ENCODE measurements at places on chromosomes 12 and 14.

- no peak for DNase-seq
Measured at GRCh38 chr12:105956662-105957457, 181.9 kb downstream of the NUAK1 start.

DNA sequence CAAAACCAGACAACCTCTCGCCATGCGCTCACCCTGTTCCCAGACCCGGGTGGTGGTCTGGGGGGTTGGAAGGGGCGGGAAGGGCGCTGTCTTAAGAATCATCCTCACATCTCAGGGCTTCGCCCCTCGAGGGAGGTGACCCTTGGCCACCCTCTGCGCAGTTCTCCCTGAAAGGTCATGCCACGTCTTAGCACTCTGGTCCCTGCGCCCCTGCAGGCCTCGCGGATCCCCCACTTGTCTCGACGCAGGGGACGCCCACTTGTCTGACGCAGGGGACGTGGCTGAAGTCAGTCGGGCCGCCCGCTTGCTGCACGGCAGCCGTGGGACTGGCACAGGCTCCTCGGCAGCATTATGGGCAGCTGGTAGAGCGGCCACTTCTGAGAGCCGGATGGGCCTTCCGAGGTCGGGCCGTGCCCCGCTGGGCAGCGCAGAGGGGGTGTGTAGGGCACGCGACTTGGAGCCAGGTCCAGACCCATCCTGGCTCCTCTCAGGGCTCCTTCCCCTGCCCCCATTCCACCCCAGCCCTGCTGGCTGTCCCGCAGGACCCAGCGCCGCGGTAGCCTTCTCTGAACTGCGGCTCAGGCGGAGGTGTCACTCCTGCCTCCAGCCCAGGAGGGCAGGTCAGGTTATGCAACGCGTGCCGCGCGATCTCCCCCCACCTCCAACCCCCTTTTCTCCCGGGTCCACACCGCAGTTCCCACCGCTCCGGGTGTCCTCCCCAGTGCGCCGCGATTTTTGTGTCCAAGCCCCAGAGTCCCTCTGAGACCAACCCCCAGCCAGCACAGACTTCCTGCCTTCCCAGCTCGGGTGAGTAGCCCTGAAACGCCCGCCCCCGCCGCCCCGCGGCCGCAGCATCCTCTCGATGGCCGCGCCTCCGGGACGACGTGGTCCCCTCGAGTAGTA lies 40.9 kb upstream of the CAPRIN2 start:
- DNase-seq: peak; percentile 22

DNA sequence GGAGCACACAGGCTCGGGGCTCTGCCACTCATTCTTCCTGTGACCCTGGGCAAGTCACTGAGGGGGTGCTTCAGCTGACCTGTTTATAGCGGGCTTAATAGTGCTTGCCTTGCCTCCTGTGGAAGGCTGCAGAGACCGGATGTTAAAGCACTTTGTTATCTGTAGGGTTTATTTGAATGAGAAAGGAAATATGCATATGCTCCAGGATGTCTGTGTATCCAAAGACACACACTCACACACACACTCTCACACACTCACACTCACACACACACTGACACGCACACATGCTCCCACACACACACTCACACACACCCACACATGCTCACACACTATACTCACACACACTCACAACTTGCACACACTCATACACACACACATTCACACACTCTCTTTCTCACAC lies 56.1 kb upstream of the DDX11 start:
- DNase-seq: no peak

- no peak for DNase-seq
Measured at GRCh38 chr12:62468397-62468796, 1.8 kb downstream of the MON2 start.

DNA sequence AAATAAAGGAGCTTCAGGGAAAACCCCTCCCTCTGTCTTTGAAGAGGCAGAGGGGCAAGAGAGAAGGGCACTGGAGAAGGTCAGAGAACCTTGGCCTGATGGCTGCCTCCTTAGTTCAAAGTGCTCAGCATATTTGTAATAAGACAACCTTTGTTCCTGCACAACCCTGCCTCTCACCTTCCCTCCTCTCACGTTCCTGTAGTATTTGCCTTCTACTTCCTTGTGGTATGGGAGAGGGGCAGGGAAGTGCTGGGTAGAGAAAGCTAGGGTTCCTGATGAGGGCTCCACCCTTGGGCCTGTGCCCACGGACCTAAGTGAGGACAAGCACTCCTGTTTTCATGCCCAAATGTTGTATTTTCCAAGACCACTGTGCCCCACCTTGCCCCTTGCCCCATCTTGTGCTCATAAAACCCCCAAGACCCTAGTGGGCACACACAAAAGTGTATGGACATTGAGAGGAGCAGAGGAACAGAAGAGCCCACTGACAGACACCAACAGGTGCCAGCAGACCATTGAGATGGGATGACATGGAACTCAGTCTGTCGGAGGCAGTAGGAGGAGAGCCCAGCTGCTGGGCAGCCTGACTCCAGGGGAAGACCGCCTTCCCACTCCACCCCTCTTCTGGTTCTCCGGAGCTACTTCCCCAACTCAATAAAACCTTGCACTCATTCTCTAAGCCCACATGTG lies 261.5 kb upstream of the CCDC196 start:
- DNase-seq: no peak

- DNase-seq: no peak
Measured at GRCh38 chr12:63038713-63039100, 103.8 kb upstream of the PPM1H start.

DNA sequence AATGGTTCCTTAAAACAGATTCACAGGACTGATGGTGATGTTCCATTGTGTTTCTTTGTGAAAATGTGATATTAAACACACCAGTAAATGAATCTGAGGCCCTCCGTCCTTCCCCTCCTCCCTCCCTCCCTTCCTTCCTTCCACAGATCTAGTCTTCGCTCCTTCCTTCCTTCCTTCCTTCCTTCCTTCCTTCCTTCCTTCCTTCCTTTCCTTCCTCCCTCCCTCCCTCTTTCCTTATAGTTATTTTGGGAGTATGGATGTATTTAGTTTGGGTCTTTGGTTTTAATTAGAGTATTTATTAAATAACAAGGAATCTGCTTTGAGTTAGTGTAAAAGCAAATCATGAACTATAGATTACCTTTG lies 410.8 kb downstream of the PCNX1 start:
- no peak for DNase-seq

GRCh38 chr12:19421503-19422282 lies 17.6 kb upstream of the AEBP2 start:
- DNase-seq: no peak

DNA sequence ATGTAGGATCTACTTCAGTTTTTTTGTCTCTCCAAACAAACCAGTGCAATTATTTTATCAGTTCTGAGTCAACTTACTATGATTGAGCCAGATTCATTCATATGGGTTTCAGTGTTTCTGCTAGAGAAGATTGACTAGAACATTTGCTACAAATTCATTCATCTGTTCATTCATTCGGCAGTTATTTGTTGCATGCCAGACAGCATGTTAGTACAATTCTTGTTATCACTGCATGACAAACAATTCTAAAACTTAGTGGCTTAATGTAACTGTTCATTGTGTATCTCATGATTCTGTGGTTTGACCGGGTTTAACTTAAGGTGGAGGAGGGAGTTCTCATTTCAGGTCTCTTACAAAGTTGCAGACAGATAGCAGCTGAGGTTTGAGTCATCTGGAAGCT lies 52.3 kb downstream of the POLR3B start:
- DNase-seq: no peak

DNA sequence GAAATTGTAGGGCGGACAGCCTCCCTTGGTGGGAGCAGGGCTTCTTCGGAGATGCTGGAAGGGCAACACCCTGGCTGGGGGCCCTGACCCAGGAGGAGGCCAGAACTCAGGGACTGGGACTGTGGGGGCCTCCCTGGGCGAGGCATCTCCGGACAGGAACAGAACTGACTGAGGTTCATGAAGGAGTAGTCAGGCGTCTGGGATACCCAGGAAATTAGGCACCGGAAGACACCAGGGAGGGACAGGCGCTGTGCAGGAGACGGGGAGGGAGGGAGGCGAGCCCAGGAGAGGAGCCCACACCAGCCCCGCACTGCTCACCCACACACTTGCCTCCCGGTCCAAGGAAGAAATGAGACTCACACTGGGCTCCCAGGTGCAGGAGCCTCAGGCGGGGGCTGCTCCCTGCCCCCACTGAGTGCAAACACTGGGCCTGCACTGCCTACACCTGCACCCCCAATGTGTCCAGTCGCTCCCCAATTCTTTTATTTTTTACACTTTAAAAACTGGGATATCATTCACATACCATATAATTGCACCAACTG lies 262.6 kb upstream of the SFSWAP start:
- DNase-seq: no peak

DNA sequence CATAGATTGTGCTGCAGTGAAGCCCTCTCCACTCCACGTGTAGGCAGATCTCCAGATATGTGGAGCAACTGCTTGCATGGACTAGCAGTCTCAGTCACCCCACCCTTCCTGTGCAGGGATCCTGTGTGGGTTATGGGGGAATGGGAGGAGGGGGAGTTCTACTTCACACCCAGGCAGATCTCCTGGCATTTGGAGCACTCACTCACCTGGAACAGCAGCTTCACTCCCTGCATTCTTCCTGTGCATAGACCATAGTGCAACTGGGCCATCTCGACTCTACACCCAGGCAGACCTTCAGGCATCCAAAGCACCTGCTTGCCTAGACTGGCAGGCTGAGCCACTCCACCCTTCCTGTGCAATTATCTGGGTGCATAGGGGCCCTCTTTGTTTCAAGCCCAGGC lies 96.0 kb upstream of the PCED1B start:
- no peak for DNase-seq

DNA sequence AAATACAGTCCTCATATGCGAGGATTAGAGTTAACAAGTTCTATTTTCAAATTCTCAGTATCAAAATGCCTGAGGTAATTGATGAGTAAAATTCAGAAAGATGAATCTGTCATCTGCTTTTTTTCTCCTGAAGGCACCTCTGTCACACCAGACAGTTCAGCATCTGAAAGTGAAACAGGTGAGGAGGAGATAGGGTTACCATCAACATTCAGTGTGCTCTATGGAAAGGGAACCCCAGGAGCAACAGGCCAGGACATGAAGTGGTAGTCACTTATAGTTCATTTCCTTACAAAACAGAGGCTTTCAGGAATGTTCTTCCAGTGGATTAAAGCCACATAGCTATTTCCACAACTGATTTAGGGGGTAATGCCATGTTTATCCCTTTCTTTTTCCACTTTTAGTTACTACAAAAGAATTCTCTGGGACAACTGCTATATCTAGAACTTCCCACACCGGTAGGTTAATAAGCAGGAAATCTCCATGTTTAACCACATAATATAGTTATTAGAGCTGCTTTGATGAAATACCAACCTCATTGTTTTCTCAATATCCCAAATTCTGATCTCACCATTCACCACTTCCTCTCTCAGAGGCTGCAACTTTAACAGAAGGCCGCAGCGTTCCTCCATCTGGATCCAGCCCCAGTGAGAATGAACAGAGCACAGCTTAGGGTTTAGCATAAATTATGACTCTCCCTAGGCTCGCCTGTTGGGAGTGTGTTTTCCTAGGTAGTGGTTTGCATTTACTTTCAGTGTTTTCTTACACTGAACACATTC lies 177.0 kb upstream of the CNTN1 start:
- no peak for DNase-seq

DNA sequence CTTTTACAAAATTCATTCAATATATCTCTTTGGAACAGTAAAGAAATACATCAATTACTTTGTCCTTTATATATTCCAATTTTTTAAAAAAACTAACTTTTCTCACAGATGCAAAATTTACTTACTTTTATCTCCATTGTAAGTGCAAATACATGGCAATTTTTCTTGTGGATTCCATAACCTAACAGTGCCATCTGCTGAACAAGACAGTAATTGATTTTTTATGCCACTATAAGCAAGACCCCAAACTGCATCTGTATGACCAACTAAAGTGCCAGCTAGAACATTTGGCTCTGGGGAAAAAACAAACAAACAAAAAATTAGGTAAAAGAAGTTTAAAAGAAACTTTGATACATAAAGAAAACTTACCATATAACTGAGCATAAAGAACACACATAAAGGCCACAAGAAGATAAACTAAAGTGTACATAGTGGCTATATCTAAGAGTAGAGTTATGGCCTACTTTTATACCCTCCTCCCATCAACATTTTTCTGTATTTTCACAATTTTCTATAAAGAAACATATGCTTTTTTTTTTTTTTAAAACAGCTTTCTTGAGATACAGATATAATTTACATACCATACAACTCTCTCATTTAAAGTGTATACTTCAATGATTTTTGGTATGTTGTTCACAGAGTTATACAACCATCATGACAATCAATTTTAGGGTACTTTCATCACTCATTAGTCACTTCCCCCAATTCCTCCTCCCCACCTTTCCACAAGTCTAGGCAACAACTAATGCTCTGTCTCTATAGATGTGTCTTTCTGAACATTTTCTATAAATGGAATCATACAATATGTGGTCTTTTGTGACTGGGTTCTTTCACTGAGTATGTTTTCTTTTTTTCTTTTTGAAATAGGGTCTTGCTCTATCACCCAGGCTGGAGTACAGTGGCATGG lies 32.6 kb downstream of the COCH start:
- no peak for DNase-seq

GRCh38 chr12:118332511-118332910 lies 40.2 kb downstream of the TAOK3 start:
- DNase-seq: no peak

GRCh38 chr14:80017795-80018194 lies 193.5 kb downstream of the DIO2 start:
- no peak for DNase-seq

DNA sequence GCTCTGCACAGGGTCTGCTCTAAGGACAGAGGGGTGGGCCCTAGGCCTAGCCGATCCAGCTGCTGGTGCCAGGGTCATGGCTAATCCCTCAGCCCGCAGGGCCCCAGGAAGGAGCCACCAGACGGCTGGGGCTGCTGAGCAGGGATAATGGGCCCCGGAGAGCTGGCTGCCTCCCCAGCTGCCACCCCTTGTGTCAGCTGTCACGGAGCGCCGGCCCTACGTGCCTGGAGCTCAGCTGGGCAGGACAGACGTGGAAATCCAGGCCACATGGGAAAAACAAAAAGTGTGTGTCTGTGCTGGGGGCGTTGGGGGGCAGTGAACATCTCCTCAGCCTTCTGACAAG lies 36.2 kb downstream of the CHGA start:
- DNase-seq: no peak

DNA sequence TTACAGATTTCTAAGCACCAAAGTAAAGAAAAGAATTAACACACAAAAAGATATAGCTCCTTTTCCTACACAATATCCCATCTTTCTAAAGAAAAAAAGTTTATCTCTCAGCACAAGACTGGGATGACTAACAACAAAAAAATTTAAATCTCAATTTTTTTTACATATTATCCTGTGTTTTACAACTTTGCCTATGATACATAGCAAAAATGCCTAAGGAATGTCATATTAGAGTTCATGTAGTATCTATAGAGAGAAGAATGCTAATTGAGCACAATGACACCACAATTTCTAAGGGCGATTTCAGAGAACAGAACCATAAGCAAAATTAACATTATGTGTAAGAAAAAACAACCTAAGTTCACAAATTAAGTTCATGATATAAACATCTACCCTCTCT lies 16.3 kb downstream of the C2CD5 start:
- no peak for DNase-seq

- DNase-seq: no peak
Measured at GRCh38 chr12:93911396-93911795, 234.2 kb downstream of the CRADD start.

GRCh38 chr14:35344107-35344807 lies 52.1 kb downstream of the PSMA6 start:
- DNase-seq: no peak

- DNase-seq: no peak
Measured at GRCh38 chr14:52545584-52546317, 6.6 kb downstream of the TXNDC16 start.

- DNase-seq: no peak
Measured at GRCh38 chr12:124100572-124101178, 127.7 kb downstream of the ZNF664 start.

GRCh38 chr14:94464290-94464689 lies 11.7 kb upstream of the SERPINA11 start:
- DNase-seq: no peak
